Activated T-cell treated with anti-CD3 and anti-CD28 coated beads, Interleukin-2, amount 50 U/mL, for 48 hours (primary cell): ENCODE measurements at places on chromosomes 2 and 18.

DNA sequence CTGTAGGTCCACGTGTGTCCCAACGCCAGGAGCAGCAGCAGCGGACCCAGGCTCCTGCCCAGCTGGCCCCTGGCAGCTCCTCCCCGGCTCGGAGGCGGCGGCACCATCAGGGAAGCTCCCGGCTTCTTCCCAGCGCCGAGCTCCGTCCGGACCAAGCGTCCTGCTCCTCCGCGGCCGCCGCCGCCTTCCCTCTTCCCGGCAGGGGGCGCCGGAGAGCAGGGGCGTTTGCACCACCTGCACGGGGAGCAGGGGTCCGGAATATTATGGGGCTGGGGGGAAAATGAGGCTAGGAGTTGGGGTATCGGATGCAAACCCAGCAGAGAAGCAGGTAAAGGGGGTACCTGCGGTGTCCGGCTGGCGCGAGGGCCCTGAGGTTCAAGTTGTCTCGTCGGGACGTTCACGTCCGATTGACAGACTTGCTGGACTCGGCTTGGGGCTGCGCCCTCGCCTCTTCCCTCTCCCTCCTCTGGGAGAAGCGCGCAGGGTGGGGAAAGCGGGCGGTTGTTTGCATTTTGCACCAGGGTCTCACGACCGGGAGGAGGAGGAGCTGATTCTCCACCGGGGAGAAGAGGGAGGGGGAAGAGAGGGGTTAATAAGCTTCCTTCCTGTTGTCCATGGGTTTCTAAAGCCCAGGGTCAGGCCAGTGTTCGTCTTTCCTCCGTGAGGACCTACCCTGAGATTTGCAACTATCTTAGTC lies at the start of gene CCBE1:
CCBE1 (minus strand) TSS at position 188 of the 697 bp plus-strand sequence.
- DNase-seq, result peak; percentile 74

DNA sequence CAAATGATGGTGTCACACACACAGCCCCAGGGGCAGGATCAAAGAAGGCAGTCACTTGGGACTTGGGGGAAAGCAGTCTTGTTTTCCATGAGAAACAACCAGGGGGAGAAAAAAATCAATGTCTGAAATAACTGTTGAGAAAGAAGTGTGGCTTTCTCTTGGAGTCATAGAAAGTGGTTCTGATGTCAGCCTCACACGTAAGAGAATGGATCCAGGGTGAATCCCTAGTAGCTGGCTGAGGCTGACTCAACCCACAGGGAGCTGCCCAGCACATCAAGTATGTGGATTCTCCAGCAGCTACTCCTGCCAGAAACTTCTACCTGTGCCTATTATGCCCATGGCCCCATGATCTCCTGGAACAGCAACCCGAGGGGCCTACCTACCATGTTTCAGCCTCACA lies 33.6 kb upstream of the ZBTB7C start:
- DNase-seq, result no peak

DNA sequence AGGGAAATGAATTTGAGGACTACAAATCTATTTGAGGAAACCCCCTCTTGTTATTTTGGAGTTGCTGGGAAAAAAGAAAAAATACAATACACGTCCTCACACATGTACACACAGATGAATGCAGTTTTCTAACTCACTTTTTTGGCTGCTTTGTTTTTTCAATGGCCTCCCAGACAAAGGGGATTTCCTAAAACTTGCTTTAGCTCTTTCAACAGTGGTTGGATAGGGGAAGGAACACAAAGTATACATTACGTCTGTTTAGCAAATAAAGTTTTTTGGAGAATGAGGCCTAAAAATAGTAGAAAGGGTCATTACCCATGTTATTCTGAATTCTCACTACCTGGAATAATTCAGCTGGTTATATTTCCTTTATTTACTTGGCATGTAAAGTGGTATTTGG lies 125.3 kb upstream of the ITGB6 start:
- no peak for DNase-seq

DNA sequence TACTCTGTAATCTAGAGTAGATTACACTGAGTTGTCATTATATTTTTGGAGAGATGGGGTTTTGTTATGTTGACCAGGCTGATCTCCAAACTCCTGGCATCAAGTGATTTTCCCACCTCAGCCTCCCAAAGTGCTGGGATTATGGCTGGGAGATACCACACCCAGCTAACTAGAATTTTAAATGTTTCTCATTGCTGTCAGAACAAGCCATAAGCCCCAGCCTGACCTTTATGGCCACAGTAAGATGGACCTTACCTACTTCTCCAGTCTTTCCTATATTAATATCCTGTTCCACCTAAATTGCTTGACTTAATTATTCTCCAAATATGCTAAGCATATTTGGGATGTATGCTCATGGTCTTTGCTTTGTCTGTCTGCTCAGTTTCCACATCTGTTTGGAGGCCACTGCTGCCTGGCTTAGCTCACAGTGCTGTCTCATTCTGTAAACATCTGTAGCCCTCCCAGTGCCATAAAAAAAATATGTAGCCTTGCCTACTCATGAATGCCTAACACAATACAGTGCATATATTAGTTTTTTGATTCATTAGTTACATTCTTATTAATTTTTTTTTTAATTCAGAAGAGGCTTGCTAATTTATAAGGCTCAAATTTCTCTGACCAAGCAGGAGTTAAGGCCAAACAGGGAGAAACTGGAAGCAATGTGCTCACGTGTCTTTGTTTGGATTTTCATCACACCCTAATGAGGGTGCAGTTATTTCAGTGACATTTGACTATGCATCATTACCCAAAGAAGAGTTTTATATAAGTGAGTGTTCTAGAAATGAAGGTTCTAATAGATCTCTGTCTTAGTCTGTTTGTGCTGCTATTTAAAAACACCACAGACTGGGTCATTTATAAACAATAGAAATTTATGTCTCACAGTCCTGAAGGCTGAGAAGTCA lies 45.3 kb upstream of the PSME4 start:
- DNase-seq, result no peak

DNA sequence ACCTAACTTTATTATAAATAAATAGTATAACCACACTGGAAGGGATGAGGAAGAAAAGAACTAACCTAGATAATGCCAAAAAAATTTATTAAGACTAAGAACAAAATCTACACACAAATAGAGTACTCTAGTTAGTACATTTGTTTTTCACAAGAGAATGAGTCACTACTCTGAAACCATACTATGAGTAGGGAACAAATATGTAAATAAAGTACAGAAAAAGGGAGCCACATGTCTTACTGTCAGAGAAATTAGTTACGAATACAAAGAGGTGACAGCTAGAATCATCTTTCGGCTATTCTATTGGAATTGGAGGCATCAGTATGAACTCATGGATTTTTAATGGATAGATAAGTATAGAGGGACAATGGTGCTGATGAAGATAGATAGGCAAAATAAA lies 150.5 kb downstream of the COPS8 start:
- DNase-seq, result no peak

- no peak for DNase-seq
Measured at GRCh38 chr2:215817046-215817445, 196.3 kb downstream of the MREG start.

DNA sequence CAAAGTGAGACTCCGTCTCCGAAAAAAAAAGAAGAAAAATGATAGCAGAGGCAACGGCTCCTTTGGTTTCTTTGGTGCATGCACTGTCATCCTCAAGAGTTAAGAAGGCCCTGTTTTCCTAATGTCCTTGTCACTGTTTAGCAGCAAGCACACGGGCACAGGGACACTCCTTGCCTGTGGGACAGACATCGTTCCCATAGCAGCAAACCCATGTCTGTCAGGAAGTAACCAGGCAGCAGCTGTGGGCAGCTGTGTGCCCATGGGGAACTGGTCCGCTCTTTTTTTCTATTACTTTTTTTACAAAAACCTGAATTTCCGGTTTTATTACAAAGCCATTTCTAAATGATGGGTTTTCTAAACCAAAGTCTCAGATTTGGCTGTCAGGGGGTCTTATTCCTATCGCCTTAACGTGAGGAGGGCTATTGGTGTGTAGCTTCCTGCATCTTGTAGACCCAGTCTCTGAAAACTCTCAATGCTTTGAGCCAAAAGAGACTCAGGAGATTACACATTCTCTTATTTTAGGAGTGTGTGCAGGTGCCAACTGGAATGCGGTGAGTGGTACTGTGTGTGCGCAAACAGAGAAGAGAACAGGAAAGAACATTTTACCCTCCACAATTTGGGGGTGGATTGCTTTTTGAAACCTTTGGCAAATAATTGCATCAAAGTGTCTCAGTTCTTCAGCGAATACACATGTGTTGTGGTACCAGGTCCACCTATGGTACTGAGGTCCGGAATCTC lies 109.6 kb downstream of the COLEC12 start:
- DNase-seq, result no peak

DNA sequence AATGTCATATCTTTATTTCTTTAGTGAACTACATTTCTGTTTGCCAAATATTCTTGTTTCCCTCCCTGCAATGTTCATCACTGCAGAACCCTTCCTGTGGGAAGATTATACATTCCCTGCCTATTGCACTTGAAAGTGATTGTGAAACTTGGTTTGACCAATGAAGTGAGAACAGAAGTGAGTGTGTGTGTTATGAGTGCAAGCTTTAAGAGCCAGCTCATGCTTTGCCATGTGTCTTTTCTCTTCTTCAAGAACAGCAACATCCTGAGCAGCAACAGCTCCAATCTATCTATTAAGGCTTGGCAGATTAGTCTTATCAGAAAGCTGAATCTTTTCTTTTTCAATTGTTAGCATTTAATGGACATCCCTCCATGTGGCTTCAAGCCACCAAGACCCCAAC lies 42.0 kb upstream of the UBE2E3 start:
- no peak for DNase-seq

- DNase-seq, result no peak
Measured at GRCh38 chr2:96169868-96170507, 24.7 kb upstream of the DUSP2 start.

DNA sequence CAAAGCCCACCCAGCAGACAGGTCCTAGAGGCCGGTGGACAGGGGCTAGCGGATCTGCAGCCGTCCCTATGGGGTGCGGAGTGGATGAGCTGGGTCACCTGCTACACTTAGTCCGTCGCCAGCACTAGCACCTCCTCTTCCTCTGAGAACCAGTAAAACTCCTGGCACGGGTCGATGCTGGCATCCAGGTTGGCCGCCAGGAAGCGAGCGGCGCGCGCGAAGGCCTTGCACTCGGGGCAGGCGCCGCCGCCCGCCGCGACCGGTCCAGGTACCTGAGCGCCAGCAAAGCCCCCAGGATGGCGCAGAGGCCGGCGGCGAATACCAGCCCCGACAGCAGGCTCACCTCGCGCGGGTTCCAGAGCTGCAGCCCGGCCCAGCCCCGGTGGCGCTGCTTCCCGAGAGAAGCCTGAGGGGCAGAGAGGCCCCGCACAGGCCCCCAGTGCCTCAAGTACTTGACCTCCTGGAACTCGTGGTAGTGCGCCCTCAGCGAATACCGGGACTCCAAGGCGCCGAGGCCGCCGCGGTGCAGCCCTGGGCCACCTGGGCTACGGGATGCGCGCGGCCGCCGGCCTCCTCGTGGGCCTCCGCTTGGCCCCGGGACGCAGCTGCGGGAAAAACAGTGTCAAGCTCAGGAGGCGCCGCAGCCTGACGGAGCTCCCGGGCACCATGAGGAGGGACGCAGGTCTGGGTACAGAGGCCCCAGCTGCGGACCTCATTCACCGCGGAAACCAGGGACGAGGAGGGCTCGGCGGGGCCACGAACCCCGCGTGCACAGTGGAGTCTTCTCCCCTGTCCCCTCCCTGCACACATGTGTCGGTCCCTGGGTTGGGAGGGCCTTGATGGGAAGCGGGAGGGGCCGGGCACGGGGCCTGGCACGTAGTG lies 27.5 kb upstream of the ALPP start:
- DNase-seq, result no peak

DNA sequence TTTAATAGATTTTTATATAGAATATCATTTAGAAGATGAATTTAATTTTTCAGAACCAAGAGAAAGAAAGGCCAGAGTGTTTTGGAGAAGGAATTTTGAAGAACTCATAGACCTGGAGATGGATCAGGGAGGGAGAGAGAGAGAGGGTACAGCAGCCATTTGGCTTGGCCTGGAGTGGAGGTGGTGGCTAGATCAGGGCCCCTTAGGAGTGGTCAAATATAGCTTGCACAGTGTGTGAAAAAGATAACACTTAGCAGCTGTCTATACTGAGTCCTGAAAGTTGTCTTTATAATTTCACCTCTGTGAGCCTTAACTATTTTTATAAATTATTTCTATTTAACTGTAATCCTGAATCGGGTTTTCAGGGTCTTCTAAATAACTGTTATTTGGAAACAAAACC lies 38.8 kb upstream of the ACYP2 start:
- DNase-seq, result no peak

DNA sequence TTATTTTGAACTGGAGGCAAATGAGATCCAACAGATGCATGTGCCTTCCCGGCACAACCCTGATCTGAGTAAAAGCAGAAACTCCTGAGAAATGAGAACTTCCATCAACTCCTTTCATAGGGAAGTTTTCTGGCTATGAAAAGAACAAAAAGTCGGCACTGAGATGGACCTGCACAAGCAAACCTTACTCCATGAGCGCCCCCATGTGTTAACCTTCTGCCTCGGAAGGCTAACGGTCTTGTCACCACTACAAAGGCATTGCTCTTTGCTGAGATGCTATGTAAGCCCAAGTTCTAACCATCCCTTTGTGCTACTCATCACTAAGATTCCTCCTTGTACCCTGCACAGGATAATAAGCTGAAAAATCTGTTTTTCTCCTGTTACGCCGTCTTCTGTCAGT lies 57.3 kb upstream of the SULT1C3 start:
- DNase-seq, result no peak

- DNase-seq, result no peak
Measured at GRCh38 chr2:150594299-150594698, 106.8 kb upstream of the RND3 start.

- DNase-seq, result no peak
Measured at GRCh38 chr2:42312106-42312505, 48.9 kb downstream of the COX7A2L start.

GRCh38 chr2:121603185-121603584 lies 46.1 kb downstream of the CLASP1 start:
- DNase-seq, result no peak

DNA sequence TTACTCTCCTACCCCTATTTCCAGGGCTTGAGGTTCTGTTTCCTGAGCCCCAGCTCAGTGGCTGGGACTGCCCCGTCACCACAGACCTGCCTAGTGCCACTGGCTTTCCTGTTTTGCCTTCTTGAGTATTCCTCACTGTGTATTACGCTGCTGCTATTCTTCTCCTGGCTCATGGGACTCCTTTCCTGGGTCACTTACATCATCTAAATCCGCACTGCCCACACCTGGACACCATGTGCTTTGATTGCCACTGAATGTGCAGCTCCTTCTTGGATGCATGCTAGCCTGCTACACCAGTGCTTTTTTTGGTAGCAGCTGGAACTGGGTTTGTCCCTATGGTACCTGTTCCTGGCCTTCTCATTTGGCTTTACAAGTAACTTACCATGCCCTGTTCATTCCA lies 96.6 kb upstream of the PTPRM start:
- DNase-seq, result no peak

GRCh38 chr2:53422979-53423378 lies 344.6 kb upstream of the CHAC2 start:
- no peak for DNase-seq

DNA sequence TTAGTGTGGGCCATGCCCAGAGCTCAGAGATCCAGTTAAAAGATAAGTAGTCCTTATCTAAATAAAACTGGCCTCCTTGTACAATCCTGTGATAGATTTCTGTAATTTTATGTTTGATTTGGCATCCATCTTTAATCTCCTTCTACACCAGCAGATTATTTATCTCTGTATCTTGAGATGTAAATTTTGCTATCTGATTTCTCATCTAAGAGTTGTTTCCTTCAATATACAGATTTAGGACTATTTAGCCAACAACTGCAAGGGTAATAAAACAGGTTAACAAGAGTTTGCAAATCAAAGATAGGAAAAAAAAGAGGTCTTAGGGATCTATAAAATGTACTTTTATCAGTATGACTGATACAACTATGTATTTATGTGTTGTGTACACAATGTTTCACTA lies 68.6 kb upstream of the ABCA12 start:
- no peak for DNase-seq
